ENCODE measurements at places on chromosomes 2 and 18.

- DNase-seq, result peak; percentile 61
Measured at GRCh38 chr2:157839162-157839801, 36.8 kb downstream of the ACVR1 start.

DNA sequence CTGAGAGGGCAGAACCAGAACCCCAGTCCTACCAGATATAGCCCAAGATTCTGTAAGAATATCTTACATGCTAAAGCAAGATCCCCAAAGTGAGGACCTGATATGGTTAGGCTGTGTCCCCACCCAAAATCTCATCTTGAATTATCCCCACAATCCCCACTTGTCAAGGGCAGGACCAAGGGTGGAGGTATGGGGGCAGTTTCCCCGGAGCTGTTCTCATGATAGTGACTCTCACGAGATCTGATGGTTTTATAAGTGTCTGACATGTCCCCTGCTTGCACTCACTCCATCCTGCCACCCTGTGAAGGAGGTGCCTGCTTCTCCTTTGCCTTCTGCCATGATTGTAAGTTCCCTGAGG, 19.9 kb downstream of the TTC32 start:
- no peak for DNase-seq

DNA sequence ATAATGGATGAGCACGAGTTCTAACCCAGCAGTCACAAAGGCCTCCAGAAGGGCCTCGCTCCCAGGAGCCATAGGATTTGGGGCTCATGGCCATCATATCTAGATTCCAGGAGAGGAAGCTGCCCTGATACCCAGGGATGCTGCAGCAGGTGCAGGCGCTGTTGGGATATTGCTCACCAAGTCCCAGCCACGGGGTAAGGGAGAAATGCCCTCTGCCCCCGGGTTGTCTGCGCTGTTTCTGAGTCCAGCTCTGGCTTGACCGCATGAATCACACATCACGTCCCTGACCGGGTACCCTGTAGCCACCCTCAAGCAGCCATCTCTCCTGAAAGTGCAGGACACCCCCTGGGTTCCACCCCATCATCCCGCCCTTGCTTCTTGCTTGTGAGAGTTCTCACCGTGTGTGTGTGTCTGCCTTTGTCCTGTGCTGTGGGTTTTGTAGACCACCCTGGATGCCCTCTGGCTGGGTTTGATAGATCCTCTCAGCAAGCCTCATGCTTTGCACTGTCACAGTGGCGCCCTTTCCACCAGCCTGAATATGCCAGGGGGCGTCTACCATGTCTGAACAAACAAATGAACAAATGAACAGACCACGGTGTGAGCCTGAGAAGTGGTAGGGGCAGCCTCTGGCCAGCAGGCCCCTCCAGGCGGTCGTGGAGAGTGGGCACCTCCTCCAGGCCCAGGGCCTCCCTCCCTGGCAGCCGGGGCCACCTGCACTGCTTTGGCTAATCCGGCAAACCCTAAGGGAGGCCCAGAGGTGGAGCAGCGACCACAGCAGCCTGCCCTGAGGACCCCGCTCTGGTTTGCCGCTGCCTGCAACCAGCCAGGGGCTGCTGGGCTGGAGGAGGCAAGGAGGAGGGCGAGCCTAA, 32.1 kb downstream of the ADRA2B start:
- DNase-seq, result no peak

- DNase-seq, result no peak
Measured at GRCh38 chr2:170712653-170713542, 2.2 kb upstream of the SP5 start.

DNA sequence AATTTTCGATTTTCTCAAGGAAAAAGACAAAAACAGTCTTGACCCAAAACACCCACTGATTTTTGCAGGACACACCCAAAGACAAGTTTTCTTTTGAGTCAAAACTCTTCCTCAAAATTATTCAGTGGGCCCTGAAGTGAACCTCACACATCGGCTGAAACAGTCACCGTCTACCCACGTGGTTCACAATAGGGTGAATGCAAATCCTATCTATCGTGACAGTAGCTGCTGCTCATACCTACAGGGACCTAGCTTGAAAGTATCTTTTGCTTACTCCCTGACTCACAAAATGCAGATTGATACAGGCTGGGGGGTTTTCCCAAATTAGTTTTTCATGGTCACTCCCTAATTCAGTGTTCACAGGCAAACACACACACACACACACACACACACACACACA, 10.7 kb upstream of the CD226 start:
- no peak for DNase-seq
